ENCODE measurements at places on chromosomes 5 and 9.

- DNase-seq = peak; percentile 89
Observed at GRCh38 chr5:37814699-37815098, 25.1 kb downstream of the GDNF start.

DNA sequence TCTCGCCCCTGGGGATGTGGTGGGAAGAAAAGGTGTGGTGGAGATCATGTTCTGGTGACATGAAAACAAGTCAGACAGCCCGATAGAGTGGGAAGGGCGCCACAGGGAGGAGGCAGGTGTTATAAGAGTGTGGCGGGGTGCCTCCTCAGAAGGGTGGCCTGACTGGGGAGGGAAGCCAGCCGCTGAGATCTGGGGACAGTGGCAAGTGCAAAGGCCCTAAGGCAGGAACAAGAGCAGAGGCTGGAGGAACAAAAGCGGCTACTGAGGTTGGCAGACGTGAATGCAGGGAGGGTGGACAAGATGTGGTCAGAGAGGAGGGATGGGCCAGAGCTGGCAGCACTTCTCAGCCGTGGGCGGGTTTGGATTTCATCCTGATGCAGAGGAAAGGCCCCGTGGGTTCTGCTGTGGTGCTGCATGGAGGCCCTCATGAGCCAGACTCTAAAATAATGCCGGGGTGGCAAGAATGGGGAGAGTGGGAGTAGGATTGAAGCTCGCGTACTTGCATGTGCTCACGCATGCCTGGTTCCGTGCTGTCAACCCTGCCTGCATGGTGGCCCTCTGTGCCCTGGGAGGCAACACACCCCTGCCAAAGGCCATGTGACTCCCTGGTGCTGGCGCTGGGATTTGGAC, 89.2 kb downstream of the MVB12B start:
- no peak for DNase-seq

DNA sequence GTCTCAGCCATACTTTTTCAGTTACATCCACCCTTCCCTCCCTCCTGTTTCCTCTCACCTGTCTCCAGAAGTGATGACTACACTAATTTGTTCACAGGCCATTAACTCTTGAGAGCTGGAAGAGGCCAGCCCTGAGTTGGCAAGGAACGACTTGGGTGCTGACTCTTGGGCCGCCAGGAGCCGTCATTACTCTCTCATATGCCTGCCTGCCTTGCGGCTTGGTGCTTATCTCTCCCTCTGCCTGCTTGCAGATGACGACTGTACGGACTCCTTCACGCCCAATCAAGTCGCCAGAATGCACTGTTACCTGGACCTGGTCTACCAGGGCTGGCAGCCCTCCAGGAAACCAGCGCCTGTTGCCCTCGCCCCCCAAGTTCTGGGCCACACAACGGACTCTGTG, 66.1 kb downstream of the PAPPA start:
- no peak for DNase-seq

DNA sequence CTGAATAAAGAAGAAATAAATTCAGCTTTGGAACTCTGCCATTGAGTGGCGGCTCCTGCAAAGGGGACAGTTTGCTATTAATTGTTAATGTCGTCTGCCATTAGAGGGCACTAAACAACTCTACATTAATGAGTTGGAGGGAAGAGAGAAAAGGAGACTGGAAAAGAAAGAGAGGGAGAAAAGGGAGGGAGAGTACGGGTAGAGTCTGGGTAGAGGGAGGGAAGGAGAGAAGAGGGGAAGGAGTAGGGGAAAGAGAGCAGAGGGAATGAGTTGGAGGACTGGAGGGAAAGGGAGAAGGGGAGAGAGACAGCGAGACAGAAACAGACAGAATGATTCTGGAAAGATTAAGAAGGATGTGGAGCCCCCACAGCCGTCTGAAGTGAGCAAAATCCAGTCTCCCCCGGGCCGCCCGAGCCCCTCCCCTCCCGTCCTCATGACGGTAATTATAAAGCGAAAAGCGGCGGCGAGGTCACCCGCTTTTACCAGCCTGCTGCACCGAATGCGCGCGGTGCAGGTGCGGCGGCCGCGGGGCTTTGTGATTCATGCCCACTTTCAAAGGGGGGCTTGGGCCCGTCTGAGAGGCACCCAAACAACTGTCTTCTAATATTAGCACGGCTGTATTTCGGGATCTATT, 1.9 kb upstream of the FST start:
- peak; percentile 71 for DNase-seq

GRCh38 chr5:77181596-77182304, 28.7 kb upstream of the PDE8B start:
- DNase-seq = no peak

DNA sequence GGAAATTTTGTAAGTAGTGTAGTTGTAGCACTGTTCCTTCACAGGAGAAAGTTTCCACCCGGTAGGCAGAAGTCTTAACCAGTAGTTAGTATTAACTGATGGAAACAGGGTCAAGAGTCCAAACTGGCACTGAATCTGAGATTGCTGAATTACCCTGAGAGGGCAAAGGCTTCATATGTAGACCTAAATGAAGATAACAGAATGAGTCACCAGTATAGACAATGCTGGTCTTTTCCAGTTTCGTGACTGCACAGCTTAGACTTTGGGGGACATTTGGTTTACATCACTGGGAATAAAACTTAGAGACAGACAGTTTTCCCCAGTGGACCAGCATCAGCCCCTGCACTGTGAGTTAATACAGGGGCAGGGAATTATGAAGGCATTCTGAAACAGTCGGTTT, 60.5 kb downstream of the PCSK5 start:
- DNase-seq = no peak

DNA sequence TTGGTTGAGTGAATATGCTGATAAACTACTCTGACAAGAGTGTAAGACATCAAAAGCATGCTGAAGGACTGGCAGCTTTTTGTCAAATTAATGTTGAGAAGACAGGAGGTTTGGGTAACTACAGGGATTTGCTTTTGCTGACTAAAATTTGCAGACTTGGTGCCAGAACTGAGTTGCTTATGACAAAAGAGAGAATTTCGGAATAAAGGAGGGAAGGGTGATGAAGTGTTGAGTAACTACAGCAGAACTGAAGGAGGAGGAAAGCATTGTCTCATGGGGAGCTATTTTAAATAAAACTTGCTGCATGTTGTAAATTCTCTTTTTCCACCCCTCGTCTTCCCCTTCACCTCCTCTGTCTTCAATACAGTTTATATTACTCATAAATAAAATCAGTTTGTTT, 296.1 kb downstream of the YTHDC2 start:
- DNase-seq = no peak

GRCh38 chr5:60492958-60493357, 207.0 kb downstream of the DEPDC1B start:
- peak; percentile 27 for DNase-seq

- DNase-seq = no peak
Observed at GRCh38 chr9:132487980-132488535, 78.0 kb downstream of the CFAP77 start.

GRCh38 chr9:95835393-95835792, 40.1 kb upstream of the ERCC6L2 start:
- no peak for DNase-seq

GRCh38 chr5:82862261-82862660, 214.9 kb downstream of the TMEM167A start:
- no peak for DNase-seq

GRCh38 chr5:6721442-6721841, 8.2 kb downstream of the TENT4A start:
- DNase-seq = no peak

GRCh38 chr9:110404473-110404872, 66.8 kb upstream of the TXNDC8 start:
- DNase-seq = no peak

GRCh38 chr9:114002271-114002985, 75.7 kb downstream of the AMBP start:
- no peak for DNase-seq

- DNase-seq = peak; percentile 94
Observed at GRCh38 chr9:78860801-78861475, 564.0 kb downstream of the PSAT1 start.

DNA sequence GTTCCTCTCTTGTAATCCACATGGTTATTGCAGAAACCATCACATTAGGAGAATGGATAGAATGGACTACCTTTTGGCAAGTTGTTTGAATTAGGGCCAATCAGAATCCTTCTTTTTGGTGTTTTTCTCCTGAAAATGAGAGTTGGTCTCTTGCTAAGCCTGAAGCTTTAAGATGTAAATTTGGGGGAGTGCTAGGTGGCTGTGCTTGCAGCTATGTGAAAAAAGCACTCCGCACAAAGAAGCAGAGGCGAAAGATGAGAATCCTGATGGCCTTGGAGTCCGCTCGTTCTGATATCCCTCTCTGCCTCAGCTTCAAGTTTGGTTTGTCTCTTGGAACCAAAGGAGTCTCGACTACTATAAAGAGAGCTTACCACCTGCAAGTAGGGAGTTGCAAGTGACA, 63.6 kb downstream of the INIP start:
- no peak for DNase-seq

- no peak for DNase-seq
Observed at GRCh38 chr5:63145167-63145566, 566.5 kb downstream of the LRRC70 start.

GRCh38 chr5:110058175-110058574, 368.4 kb downstream of the MAN2A1 start:
- no peak for DNase-seq

GRCh38 chr5:89351975-89352374, 469.0 kb upstream of the MEF2C start:
- peak; percentile 22 for DNase-seq

- DNase-seq = no peak
Observed at GRCh38 chr9:9970514-9970913, 642.3 kb downstream of the PTPRD start.

DNA sequence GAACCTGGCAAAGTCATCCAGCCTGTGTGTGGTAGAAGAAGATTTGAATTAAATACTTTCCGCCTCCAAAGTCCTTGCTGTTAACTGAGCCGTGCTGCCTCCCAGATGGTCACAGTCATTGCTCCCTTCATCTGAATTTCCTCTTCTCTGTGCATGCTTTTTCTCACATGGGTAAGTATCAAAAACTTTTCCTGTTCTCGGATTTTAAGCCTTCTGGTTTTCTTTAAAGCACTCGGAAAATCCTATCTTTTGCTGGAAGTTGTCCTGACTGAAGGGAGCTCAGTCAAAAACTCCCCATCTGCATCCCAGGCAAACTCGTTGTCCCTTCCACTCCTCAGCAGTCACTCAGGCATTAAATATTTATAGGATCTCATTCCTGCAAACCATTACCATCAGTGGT, 290.0 kb upstream of the PIK3R1 start:
- DNase-seq = no peak

DNA sequence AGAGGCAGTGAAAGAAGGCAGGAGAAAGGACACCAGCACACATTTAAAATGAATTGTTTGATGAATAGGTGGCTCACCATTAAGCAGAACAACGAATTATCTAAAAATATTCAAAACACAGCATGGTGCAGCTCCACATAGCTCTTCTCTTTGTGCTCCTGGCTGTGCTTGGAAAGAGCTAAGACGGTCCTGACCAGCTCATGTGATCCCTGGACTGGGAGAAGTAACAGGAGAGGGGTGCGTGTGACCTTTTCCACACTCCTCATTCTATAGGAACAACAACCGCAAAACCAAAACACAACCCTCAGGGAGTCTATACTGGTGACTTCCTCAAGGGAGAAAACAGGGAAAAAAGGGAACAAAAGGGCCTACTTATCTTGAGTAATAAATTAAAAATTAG, 140.5 kb downstream of the DIRAS2 start:
- no peak for DNase-seq

- DNase-seq = no peak
Observed at GRCh38 chr9:98164912-98165311, 27.5 kb downstream of the CORO2A start.

DNA sequence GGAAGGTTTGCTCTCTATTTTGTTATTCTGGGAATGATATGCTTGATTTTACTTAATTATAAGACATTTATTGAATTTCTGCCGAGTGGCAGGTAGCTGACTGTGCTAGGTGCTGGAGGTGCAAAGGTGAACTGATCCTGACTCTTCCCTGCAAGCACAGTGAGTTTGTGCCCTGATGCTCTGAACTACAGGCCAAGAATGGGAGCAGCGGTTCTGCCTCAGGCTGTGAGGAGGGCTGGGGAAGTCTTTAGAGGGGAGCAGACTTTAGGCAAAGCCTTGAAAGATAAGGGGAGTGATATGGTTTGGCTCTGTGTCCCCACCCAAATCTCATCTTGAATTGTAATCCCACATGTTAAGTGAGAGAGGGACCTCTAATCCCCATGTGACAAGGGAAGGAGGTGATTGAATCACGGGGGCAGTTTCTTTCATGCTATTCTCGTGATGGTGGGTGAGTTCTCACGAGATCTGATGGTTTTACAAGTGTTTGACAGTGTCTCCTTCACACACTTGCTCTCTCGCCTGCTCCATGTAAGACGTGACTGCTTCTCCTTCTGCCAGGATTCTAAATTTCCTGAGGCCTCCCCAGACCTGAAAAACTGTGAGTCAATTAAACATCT, 73.1 kb downstream of the NDFIP1 start:
- no peak for DNase-seq

DNA sequence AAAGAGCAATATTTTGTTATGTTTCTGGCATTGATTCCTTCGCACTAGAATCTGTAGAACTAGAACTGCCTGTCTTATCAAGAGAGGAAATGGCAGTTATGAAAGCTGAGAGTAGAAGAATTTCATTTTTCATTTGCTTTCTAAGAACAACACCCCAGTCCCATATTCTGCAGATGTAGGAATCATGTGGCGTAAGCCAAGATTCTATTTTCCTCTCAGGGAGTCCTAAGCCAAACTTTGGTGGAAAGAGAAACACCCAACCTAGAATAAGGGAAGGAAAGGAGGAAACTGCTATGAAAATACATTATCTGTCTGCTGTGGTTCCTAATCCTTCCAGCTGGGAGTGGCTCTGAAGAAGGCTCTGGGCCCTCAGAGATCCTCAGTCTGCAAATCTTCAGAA, 1176.9 kb upstream of the C9orf72 start:
- DNase-seq = no peak

GRCh38 chr5:17694371-17694770, 60.1 kb downstream of the TAF11L14 start:
- no peak for DNase-seq

GRCh38 chr9:85142968-85143367, 473.4 kb downstream of the NTRK2 start:
- DNase-seq = peak; percentile 6

- no peak for DNase-seq
Observed at GRCh38 chr9:86685556-86685955, 261.8 kb downstream of the GAS1 start.

- DNase-seq = no peak
Observed at GRCh38 chr5:6914347-6914746, 201.1 kb downstream of the TENT4A start.

GRCh38 chr9:73531658-73532057, 380.0 kb downstream of the ANXA1 start:
- no peak for DNase-seq

- DNase-seq = peak; percentile 57
Observed at GRCh38 chr9:5499889-5500398, 10.4 kb upstream of the PDCD1LG2 start.

DNA sequence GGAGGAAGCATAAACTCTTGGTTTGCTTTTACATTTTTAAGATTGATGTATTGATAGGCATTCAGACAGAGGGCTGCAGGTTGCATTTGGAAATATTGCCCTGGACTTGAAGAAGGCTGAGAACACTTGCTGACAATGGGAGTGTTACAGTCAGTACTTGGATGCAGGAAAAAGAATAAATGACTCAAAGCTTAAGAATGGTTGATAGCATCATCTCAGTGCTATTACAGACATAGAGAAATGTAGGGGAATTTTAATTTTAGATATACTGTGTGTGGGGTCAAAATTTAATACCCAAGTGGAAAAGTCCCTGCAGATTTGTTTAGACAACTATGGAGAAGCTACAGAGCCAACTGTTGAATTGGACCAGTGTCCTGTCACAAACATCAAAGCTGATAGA, 101.1 kb downstream of the ISL1 start:
- peak; percentile 46 for DNase-seq

Measured in fibroblast of upper back skin (primary cell).